ENCODE measurements at places on chromosomes 7 and 10. TPM values are rescaled to one million over a fixed set of nuclear protein-coding genes. Genes with fewer than 3 reads are reported as not detected.
A peak's percentile ranks its signal among the peaks of the same experiment; 100 is the strongest.

- no peak for DNase-seq
These were observed 86.5 kb downstream of the PAXIP1 start for GRCh38 chr7:154916381-154916780.

The KLHL7 gene
- 44.5 TPM for total RNA-seq

DNA sequence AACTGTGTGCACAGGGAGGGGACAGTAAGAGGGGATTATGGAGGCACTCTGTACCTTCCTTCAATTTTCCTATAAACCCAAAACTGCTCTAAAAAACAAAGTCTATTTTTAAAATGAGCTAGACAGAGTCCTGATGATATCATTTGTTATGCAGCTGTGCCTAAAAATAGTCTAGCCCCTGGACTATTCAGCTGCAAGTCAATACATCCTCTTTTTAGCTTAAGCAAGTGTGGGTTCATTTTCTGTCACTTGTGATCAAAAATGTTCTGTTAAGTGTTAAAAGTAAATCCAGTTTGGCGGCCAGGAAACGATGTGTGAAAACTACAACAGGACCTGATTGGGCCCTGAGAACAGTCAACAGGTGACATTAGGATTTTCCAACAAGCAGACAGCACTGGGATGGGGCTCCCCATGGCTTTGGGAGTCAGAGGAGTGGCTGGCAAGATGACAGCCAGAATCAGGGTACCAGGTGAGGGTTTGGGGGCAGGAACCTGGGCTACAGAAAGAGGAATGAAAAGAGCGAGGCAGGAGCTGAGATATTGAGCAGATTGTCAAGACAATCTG, 33.9 kb downstream of the FAM107B start:
- no peak for DNase-seq

- DNase-seq: no peak
These were observed 151.2 kb upstream of the FAM13C start for GRCh38 chr10:59513558-59513957.

GRCh38 chr7:80413383-80413945, 98.4 kb downstream of the GNAT3 start:
- no peak for DNase-seq

DNA sequence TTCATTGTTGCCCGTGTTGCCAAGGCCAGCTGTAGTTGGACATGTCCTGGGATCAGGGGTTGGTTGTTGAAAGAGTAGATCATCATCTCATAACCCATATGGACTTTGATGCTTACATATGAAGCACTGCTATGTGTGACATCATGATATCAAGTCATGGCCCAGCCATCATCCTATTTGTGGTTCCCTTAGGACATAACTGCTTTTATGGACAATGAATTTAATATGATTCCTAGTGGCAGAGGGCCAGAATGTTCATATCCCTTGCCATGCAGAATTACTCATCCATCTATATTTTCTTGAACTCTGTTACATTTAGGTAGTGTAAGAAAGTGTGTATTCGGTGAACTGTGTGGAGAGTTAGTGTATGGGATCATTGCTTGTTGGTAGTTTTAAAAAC, 343.9 kb upstream of the LRGUK start:
- no peak for DNase-seq

GRCh38 chr10:117457071-117457810, 82.0 kb upstream of the PDZD8 start:
- no peak for DNase-seq

DNA sequence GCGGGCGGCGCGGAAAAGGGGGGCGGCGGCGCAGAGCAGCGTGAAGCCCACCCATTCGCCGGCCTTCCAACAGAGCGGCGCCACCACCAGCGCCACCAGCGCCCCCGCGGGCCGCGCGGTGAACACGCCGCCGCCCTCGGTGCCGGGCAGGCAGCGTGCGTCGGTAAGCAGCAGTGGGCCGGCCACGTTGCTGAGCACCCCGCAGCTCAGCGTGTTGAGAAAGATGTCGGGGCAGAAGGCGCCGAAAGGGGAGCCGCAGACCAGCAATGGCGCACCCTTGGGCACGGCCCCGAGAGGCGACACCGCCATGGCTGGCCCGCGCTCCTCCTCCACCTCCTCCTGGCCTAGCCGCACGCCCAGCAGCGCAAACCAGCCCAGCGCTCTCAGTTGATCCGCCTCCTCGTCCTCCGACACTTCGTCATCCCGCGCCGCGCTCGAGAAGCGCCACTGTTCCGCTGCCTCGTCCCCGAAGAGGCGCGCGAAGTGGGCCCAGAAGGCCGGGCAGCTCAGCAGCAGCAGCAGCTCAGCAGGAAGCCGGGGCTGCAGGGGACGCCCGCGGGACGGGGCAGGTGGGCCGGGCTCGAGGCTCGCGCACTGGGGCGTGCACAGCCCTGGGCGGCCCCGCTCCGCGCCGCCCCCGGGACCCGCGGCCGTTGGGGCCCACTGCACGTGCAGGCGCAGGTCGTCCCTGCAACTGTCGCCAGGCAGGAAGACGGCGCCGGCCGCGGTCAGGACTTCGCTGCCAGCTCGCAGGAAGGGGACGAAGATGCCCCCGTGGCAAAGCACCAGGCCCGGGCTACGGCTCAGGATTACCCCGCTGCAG, 623 bp downstream of the TYSND1 start:
- peak; percentile 94 for DNase-seq

- no peak for DNase-seq
These were observed 113.9 kb upstream of the PFKP start for GRCh38 chr10:2953495-2953894.

The AKR1B1 gene
- 86.6 TPM for total RNA-seq

GRCh38 chr10:28367413-28367812, 64.5 kb upstream of the MPP7 start:
- DNase-seq: no peak

Measured in osteoblast (primary cell).